ENCODE measurements at places on chromosomes 4 and X.

DNA sequence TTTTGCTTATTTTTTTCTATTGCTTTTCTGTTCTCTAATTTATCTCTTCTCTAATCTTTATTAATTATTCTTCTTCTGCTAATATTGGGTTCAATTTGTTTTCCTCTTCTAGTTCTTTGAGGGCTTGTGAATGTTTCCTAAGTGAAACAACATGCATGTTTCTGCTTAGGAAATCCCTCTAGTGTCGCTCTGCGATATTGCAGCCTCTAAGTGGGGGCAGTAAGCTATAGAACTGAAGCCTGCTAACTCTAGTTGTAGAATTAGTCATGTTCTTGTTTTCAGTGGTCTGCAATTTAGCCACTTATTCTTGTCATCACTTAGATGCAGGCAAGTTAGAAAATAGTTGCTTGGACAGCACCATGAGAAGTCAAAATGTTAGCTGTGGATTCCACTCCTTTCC, 222.6 kb downstream of the SPIN4 start:
- no peak for DNase-seq

GRCh38 chrX:41558531-41558930, 111.4 kb downstream of the NYX start:
- no peak for DNase-seq

- DNase-seq = no peak
These were observed 374.7 kb downstream of the ANKRD50 start for GRCh38 chr4:124337874-124338273.

DNA sequence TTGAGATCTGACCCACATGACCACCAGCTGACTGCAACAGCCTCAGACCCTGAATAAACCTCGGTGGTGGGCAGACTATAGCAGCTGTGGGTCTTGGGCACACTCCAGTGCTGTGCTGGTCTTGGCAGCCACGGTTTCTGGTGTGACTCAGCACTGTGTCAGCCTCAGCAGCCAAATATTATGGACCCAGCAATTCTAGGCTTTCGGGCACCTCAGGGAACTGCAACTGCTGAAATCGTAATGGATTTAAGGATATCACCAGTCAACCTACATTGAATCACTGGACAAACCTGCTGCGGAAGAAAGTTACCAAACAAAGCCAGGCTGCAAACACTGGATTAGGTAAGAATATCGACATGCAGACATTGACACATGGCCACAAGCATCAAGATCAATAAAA, 10.5 kb upstream of the UBE2NL start:
- DNase-seq = no peak
